DMS53 (cell line): ENCODE measurements at places on chromosomes 3 and 15.

DNA sequence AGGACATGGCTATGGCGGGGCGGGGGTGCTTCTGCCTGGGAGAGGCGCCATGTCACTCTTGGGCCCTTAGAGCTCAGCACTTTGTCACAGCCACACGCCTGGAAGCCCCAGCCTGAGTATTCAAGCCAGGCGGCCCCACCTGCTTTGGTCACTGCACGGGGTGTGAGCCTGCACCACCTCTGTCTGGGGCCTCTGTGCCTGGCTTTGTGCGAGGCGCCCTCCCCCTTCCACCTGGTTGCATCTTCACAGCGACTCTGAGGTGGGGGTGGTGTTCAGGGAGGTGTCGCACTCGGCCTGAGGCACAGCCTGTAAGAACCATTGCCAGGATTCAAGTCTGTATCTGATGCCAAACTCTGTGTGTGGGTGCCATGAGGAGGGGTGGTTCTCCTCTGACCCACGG, 24.1 kb downstream of the ACAD9 start:
- DNase-seq = no peak

- no peak for DNase-seq
These were observed 655.2 kb downstream of the RBMS3 start for GRCh38 chr3:29936054-29936453.

- DNase-seq = peak; percentile 47
These were observed at the start of gene CORO2B for GRCh38 chr15:68578980-68579935. CORO2B (plus strand) TSS chr15:68578993; CDS start chr15:68579263, 270 bp downstream.

GRCh38 chr3:39388741-39389248, 5.6 kb downstream of the SLC25A38 start:
- no peak for DNase-seq

DNA sequence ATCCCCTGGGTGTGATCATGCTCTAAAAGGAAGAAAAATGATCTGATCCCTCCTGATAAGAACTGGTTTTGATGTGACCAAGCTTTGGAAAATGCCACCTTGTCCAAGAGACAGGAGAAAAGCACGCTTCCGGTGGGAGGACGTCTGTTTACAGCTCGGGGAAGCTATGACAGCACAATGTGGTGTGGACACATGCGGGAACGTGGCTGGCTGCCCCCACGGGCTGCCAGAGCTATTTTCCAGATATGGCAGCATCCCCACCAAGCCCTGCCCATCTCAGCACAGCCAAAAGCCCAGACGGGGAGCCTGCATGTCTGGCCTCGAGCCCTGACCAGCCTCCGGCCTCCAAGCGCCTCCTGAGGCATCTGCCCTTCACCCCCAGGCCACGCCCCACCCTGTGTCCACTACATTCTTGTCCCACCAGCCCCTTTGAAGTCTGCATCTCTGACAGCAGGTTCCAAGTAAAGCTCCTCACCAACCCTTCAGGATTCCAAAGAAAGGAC, 63.2 kb upstream of the HRH1 start:
- DNase-seq = no peak
